NCI-H1436 (cell line): ENCODE measurements at places on chromosomes 2 and 18.

DNA sequence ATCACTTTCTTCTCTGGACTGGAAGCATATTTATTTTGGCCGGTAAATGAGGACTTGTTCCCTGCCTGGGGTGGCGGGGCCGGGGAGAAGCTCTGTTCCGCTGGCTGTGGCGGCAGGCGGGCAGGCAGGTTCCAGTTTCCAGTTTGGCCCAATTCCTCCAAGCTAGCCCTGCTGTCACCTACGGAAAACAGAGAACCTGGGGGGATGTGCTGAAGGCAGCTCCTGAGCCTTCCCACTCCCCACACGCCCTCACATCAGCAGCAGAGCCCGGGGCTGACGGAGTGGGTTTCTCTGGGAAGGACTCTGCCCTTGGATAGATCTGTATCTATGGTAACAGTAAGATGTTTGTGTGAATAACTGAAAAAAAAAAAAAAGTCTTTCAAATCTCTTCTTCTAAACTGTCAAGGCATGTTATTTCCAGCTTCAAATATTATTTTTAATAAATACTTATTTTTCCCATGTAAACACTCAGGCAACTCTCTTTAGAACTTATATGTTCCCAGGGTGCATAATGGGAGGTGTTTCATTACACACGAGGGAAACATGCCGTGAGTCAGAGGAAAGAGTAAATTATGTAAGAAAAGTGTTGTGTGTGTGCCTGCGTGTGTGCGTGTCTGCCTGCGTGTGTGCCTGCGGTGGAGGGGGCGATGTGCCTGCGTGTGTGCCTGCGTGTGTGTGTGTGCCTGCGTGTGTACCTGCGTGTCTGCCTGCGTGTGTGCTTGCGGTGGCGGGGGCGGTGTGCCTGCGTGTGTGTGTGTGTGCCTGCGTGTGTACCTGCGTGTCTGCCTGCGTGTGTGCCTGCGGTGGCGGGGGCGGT, 116.1 kb upstream of the ZNF516 start:
- no peak for DNase-seq

DNA sequence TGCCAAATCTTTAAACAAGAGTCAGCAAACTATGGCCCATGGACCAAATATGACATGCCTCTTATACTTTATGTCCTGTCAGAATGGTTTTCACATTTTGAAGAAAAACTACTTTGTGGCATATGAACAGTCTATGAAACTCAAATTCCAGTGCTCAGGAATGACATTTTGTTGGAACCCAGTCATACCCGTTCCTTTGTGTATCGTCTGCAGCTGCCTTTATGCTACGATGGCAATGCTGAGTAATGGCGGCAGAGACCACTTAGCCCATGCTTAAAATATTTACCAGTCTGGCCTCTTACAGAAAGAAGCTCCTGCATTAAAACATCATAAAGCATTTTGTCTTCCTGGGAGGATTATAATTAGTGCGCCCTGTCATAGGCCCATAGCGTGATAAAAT, 140.5 kb upstream of the FHL2 start:
- DNase-seq, result no peak

- DNase-seq, result no peak
Measured at GRCh38 chr2:9330612-9331270, 92.6 kb downstream of the ITGB1BP1 start.

DNA sequence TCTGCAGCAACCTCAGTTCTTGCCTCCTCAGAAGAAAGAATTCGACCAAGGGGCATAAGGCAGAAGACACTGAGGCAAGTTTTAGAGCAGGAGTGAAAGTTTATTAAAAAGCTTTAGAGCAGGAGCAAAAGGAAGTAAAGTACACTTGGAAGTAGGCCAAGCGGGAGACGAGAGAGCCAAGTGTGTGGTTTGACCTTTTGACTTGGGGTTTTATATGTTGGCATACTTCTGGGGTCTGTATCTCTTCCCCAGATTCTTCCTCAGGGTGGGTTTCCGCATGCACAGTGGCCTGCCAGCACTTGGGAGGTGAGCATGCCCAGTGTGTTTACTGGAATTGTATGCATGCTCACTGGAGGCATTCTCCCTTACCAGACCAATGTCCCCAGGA, 59.3 kb upstream of the ANKRD44 start:
- DNase-seq, result no peak

DNA sequence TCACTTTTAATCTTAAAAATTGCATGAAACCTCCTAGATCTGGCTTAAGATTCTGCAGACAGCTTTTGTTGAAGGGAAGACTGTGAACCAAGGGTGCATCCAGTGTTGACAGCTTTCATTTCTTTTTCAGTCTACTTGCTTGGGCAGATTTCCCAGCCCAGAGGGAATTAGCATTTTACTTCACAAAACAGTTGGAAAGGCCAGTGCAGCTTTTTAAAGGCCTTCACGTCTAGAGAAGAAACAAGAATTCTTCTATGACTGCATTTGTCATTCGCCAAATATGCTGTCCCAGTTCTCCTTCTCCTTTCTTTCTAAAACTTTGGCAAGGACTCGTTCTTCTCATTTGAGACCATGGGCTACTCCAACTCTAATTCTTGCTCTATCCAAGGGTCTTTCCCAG, 17.4 kb downstream of the NTSR2 start:
- DNase-seq, result no peak

DNA sequence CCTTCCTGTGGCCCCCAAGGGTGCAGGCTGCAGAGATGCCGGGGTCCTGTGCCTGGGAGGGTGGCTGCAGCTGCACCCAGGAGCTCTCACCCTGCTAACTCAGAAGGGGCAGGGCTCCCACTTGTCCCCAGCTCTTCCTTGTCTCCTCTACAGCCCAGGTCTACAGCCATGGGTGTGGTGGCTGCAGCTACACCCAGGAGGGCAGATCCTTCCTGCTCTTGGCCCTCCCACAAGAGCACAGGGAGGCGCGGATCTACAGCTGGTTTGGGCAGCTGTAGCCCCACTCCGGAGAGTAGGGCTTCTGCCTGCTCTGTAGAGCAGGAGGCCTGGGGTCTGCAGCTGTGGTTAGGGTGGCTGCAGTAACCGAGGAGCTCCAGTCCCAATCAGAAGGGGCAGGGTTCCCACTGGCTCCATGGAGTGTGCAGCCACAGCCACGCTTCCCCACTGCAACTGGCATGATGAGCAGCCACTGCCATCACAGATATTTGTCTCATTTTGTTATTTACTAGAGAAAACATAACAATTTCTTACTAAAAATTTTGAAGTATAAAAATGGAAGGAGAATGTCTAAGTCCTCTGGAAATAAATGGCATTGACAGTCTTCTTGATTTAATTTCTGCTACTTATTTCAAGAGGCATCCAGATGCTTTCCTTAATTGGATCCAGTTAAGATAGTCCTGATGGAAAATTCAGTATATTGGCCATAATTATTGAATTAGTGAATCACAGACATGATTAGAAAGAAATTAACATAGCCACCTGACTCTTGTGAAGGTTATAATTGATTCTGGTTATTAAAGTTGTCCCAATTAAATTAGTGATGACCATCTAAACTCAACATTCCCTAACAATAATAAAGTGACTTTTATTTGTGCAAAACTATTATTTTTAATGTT, 233.6 kb downstream of the KCNE4 start:
- DNase-seq, result no peak

DNA sequence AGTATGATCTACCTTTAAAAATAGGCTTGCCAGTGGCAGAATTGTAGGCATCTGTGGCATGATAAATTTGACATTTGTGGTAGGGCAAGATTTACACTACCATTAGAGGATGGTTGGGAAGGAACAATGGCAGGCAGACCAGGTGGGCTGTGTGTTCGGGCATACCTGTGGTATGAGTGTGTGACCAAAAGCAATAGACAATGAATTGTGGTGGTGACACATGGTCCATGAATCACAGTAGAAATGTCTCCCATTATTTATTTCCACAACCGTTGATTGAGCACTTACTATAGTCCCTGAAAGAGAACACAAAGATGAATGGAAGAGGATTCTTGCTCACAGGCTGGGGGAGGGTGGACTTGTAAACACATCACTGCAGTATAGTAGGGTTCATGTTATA, 29.9 kb upstream of the RUFY4 start:
- no peak for DNase-seq

DNA sequence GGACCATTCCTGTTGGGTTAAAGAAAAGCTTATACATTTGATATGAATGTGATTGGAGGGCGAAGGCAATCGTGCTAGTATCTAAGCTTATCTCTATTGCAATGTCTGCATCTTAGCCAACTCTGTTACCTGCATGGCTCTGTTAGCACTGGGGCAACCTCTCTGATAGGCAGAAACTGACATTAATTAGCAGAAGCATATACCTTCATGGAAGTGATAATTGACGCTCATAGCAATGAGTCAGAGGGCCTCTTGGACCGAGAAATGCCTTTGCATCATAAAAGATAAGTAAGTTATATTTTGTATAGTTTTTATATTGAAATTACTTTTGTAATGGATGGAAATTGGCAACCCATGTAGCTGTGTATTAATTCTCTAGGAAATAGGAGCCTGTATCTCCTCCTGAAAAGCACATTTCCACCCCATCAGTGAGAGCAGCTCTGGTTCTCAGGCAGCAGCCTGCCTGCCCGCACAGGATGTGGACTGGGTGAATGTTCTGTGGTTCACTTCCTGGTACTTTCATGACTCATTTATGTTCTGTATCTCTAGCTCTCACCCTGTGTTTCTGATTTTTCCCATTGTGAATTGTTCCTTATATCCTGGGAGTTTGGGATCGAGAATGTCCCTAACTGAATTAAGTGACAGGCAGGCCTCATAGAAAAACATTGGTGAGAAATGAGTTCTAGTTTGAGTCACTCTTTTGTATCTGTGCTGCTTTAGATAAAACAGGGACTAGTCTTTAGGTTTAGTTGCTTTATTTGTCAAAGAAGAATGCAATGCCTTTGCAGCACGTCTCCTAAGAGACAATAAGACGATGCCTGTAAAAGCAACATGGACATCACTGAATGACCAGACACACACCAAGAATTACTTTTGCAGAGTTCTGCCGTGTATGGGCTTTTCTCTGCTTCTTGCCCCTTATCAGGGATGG, 344.9 kb downstream of the DCDC2C start:
- no peak for DNase-seq

GRCh38 chr2:150938527-150938926, 323.1 kb downstream of the RBM43 start:
- no peak for DNase-seq

- DNase-seq, result no peak
Measured at GRCh38 chr2:607709-608108, 69.5 kb downstream of the TMEM18 start.

GRCh38 chr2:239781454-239781853, 243.7 kb downstream of the NDUFA10 start:
- DNase-seq, result no peak

DNA sequence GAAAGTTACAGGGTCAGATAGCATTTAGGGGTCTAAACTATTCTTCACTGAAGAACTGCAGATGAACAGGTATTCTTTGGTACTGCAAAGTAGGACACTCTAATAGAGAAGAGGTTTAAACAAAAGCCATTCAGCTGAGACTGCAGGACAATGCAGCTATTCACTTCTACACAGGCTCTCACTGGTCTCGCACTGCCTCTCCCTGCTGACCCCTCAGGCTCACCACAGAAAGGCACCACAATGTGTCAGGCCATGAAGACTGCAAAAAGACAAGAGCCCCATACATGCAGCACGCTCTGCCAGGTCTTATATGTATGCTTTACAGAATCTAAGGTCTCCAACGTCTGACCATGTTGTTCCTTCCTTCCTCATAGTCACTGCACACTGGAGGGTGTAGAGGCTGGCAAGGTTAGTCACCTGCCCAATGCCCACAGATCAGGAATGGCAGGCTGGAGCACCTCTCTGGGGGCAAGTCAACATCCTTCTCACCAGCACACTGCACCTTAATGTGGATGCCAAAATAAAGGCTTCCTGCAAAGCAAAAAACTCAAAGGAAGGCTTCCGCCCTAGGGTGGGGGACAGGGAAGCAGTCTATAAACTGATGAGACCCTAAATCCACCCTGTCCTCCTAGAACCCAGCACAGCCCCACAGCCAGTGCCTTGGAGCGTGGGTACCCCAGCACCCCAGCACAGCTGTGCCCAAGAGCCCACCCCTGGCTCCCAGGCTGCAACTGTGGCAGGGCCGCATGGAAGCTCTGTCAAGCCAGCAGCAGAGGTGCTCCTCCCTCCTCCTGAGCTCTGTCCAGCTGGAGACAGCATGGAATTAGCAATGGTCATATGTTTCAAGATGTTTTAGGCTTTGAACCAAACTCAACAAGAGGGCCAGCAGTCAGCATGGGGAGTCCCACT, 10.7 kb upstream of the RNU4ATAC start:
- no peak for DNase-seq

DNA sequence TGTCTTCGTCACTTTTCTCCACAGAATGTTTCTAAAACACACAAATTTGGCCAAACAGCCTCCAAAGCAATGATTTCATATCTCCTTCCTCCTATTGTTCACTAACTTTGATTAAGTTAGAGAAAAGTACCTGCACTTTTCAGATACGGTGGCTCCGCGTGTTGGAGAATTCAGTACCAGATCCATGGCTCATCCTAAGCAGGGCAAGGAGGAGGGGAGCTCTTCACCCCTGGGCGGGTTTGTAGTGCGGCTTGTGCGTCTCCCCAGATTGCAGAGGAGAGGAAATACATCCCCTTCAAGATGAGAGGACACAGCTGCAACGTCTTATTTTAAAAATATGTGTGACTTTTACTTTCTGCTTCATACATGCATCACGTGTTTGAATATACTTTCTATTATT, 333.0 kb downstream of the AGAP1 start:
- DNase-seq, result no peak

GRCh38 chr2:201668402-201668910, 25.2 kb upstream of the TMEM237 start:
- DNase-seq, result no peak

DNA sequence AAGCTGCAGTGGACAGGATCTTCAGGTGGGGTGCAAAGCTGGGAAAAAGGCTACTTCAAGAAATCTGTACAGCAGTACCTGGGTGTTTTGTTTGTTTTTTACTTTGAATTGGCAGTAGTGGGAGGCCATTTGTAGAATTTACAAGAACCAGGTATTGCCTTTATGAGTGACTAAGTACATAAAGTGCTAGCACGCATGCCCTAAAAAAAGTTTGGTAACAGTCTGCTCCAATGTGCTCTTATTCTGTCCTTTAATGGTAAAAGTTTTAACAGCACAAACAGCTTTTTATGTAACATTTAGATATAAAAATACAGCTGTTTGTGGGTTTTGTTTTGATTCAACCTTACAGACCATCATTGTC, 17.2 kb downstream of the REV1 start:
- no peak for DNase-seq

GRCh38 chr2:223868005-223868404, 30.6 kb upstream of the AP1S3 start:
- DNase-seq, result no peak

GRCh38 chr2:12490641-12491040, 226.1 kb upstream of the TRIB2 start:
- peak; percentile 15 for DNase-seq

- DNase-seq, result no peak
Measured at GRCh38 chr2:143482771-143483170, 353.6 kb downstream of the ARHGAP15 start.

GRCh38 chr2:240250985-240251847, 110.8 kb upstream of the OTOS start:
- no peak for DNase-seq

GRCh38 chr2:178829299-178829960, 22.2 kb upstream of the TTN start:
- no peak for DNase-seq

GRCh38 chr2:103401621-103402020, 639.8 kb downstream of the TMEM182 start:
- DNase-seq, result no peak
